ENCODE measurements at places on chromosomes 12 and 14.

DNA sequence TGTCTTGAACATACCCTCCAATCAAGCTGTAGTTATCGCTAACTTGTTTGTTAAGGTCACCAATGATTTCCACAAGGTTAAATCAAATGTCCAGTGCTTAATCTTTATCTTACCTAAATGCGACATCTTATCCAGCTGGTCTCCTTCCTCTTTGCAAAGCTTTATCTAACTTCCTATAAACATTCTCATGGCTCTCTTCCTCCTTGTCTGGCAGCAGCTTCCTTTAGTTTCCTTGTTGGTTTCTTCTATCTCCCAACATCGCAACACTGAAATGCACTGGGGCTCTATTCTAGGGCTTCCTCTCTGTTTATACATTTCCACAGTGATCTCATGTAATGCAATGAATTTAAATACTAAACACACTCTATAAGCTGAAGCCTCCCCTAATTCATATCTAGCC lies 28.7 kb downstream of the UBE2N start:
- no peak for DNase-seq

DNA sequence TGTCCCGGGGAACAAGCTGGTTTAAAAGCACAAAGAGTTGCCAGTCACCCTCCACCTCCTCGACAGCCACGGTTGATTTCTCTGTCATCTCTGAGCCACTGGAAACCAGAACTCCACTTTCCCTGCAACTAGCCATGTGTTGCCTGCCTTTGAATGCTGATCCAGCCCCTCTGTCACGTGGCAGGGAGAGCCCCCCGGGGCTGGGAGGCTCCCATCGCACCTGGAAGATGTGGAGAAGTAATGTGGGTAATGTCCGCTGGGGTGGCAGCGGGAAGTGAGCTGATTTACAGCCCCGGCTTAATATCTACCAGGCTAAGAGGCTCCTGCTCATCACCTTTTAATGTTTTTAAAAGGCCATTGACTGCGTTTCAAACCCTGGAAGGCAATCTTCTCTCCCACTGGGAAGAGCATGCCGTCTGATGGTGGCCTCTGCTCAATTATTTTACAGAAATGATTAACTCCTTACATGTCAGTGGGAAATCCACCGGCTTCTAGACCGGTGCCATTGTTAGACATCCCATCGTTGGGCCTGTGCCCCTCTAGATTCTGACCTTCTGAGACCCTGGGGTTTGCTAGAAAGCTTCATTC lies 7.4 kb downstream of the PRIMA1 start:
- no peak for DNase-seq

DNA sequence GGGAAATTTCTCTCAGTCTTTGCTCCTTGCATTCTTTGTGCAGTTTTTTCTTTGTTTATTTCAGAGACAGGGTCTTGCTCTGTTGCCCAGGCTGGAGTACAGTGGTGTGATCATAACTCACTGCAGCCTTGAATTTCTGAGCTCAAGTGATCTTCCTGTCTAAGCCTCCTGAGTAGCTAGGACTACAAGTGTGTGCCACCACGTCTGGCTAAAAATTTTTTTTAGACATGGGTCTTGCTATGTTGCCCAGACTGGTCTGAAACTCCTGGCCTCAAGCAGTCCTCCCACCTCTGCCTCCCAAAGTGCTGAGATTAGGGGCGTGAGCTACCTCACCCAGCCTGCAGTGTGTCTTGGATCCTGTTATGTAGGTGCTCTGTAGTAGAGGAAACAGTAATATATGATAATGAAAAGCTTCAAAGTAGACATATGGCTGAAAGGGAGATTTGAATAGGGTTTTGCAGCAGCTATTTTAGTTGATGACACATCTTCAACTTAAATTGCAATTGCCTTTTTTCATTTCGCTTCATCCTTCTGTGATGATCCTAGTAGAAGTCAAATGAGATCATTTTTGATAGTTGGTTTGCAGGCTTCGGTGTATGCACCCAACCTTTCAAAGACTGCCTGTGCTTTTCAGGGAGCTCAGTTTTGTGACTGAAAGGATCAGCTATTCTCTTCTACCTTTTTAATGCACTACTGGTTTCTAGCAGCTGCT lies 75.4 kb downstream of the FUT8 start:
- no peak for DNase-seq

GRCh38 chr14:20400589-20400964 lies 12.7 kb downstream of the TEP1 start:
- DNase-seq: no peak

DNA sequence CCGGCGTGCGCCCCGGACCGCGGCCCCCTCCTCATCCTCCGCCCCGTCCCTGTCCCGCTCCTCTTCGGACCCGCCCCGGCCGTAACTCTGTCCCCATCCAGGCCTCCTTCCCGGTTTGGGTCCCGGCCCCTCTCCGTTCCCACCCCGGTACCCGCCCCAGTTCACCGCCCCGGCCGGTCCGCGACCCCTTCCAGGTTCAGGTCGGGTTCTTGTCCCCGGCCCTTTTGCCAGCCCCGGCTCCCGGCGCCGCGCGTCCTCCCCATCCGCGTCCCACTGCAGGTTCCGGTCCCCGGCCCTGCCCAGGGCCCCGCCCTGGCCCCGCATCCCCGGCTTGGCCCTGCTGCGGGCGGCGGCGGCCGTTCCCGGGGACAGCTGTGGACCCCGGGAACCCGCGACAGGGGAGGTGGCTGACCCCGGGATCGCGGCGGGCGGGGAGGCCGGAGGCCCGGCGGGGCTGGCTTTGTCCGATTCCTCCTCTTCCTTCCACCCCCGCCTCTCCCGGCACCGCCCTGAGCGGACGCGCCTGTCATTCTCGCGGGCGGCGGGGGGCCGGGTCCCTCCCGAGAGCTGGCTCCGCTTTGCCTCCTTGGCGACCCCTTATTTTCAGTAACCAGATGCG lies 601 bp downstream of the KLC1 start:
- DNase-seq: peak; percentile 26

DNA sequence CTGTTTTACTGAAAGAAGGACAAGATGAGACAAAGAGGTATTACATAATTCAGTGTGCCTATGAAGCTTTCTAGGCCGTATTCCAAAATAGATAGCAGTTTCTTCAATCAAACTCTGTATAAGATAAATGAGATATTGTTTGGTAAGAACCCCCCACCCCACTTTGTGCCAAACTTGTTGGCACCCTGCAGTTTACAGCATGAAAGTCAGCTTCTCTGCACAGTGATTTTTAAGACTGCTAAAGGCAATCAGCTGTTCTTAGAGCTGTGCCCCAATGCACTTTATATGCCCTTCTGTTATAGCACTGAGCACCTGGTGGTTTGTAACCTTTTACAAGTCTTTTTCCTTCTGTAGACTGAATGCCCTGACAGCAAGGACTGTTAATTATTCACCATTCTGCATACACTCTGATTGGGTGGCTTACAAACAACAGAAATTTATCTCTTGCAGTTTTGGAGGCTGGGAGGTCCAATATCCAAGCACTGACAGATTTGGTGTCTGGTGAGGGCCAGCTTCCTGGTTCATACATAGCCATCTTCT lies 76.7 kb downstream of the ANO4 start:
- DNase-seq: no peak

DNA sequence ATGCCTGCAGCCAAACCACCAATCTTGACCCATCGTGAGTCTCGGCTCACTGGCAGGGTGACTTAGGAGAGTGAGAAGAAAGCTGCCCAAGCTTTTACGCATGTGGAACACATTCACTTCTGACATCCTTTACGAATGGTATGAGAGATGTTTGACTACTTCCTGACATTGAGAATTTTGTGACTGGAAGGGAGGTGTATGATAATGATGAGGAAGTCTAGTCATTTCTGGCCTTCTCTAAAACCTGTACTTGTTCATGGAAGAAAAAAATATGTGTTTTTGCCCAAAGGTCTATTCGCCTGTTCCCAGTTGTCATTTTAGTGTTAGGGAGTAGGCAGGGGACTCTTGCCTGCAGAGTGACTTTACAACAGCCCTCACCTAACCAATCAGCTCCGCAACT lies 227.2 kb upstream of the ATP2B1 start:
- no peak for DNase-seq

DNA sequence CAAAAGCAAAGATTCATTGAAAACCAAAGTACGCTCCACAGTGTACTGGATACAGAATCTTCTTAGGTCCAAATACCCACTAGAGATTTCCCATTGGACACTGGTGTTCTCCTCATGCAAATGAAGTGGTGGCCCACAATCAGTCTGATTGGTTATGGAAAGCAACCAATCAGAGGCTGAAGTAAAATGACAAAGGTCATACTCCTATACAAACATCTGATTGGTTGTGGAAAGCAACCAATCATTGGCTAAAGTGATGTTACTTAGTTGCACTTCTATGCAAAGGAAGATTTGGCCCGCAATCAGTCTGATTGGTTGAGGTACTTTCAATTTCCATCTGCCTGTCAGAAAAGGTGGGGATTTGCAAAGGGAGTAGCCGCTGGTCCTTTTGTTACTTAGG lies 1.3 kb upstream of the WASHC3 start:
- no peak for DNase-seq

DNA sequence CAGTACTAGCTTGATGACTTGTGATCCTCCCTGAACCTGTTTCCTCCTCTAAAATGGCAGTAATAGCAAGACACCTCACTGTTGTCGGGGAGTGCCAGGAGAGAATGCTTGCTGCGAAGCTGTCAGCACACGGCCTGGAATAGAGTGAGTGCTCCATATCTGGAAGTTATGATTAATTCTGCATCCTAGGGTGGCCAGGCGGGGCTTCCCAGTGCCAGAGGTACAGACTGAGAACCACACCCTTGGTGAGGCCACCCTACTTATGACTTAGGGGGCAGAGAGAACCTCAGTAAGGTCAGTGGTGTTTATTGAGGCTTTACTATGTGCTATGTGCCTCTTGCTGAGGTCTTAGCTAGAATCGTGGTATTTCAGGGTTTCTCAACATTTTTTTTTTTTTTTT lies 20.1 kb downstream of the MORN3 start:
- no peak for DNase-seq

GRCh38 chr12:111363578-111363977 lies 5.3 kb downstream of the PHETA1 start:
- DNase-seq: no peak

DNA sequence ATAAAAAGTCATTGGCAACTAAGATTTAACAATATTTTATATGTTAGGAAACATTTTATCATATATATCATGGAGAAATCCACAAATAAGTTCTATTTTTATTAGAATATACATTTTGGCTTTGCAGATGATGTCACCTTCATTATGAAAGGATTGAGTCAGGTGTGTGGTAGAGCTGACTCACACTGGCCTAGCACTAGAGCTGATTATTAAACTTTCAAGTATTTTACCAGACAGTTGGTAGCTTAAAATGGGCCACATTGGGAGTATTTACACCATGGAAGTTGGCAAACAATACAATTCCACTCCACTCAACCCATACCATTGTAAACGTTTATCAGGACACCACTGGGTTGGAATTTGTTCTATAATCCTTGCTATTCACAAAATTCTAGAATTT lies 1036.6 kb downstream of the TRHDE start:
- DNase-seq: no peak

DNA sequence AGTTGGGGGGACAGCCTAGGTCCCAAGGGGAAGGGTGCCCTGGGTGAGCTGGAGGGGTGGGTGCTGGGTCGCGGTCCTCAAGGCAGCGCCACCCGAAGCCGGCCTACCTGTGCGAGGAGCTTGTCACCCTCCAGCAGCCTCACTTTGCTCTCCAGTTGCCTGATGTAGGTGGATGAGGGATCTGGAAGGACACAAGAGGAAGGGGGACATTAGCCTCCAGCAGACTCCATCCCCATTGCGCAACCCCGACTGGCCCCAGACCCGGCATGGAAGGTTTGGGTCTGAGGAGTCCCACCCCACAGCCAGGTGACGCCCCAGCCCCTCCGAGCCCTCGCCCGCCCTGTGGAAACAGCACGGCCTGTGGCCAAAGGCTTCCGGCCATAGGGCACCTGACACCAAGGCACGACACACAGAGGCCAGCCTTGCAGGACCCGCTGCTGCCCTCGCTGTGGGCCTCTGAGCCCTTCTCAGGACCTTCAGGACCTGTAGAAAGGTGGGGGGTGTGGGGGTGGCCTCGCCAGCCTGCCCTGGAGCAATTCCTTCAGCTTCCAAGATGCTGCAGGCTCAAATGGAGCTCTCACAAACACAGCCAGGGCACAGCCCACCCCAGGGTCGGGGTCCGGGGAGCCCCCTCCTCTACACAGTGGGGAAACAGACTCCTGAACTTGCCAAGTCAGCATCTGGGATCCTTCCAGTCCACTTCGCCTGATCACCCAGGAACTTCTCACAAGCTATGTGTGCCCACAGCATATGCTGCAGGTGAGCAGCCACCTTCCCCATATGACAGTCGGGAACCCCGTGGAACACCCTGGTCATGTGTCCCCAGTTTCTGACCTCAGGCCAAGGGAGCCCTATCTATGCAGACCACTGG lies 54.9 kb downstream of the CCNK start:
- DNase-seq: no peak

DNA sequence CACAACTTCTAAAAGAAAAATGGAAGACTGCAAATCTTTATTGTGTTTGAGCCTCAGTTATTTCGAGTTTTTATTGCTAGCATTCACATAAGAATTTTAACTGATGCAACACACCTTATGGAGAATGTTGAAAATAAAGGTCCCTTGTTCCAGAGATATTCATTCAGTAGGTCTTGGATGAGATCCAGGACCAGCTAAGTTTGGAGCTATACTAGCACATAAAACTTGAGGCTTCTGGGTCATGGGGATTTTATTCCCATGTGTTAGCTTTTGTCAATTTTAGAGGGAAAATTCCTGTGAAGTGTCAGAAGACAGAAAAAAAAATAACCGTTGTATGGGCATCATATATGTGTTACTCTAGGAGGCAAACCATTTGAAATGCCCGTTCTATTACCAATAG lies 693.2 kb upstream of the MIS18BP1 start:
- no peak for DNase-seq

DNA sequence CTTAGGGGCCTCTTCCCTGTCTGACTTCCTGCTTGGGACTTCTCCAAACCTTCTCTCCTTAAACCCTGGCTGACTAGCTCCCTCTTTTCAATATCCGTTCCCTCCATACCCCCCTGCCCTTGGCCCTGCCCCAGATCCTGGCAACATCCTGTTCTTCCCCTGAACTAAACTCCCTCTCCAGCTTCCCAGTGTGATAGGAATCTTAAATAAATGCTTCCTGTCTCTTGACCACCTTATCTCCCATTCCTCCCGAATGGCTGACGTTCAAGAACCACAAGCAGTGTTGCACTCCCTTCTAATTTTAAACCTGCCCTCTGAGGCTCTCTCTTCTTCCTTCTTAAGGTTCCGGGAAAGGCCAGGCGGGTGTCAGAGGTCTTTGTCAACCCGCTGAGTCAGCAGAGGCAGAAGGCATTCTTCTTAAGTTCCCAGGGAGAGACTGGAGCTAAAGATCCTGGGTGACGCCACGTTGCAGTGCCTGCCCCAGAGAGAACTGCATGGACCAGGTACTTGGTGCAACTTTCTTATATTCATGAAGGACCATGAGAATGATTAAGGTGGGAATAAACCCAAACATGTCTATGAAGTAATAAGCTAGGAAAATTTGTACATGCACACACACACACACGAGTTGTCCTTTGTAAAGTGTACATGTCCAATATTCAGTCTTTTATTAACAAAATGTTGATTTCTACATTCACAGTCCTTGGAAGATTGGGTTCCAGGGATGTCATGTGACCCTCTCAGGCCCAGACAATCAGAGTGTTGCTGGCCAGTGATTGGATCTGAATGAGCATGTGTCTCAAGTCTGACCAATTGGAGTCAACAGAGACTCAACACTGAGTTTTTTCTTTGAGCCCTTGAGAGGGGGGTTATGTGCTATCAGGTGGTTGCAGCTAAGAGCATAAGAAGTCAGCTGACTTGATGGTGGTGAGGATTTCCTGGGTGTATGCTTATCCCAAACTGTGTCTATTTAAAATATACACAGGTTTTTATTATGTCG lies 420.2 kb upstream of the TBX3 start:
- no peak for DNase-seq

- no peak for DNase-seq
Observed at GRCh38 chr14:25009891-25010290, 40.1 kb downstream of the STXBP6 start.
